ENCODE measurements at places on chromosomes 6 and 20.

- DNase-seq = no peak
Measured at GRCh38 chr6:9612489-9612888, 802.4 kb downstream of the TFAP2A start.

- no peak for DNase-seq
Measured at GRCh38 chr6:30143780-30144179, 7.8 kb downstream of the TRIM40 start.

DNA sequence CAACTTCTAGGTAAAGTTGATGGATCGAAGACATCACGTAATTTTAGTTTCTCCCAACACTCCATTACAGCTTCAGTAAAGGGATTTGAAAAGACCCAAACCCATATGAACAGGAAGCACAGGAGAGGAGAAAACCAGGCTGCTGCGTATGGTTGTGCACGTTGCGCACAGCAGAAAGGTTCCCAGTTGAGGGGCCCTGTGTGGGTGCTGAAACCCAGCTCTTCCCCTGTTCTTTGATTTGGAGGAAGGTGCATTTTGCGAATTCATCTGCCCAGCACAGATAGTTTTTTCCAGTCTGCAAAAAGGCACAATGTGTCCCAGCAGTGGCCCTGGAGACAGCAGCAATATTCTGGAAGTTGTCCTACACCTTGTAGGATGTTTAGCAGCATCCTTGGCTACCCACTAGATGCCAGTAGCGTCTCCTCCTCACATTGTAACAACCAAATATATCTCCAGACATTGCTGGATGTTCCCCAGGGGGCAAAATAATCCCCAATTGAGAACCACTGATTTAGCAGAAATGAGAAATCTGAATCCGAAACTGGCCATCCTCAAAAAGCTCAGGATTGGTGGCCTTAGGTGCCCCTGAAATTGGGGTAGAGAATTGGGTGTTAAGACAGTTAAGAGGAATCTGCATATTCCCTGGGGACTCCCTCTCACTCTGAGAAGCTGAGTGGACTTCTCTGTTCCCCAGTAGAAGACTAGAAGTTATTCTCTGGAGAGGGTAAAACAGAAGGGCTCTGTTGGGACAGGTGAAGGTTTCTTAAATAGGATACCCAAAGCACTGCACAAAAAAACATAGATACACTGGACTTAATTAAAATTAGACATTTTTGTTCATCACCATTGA lies 12.2 kb downstream of the SUN5 start:
- DNase-seq = no peak

DNA sequence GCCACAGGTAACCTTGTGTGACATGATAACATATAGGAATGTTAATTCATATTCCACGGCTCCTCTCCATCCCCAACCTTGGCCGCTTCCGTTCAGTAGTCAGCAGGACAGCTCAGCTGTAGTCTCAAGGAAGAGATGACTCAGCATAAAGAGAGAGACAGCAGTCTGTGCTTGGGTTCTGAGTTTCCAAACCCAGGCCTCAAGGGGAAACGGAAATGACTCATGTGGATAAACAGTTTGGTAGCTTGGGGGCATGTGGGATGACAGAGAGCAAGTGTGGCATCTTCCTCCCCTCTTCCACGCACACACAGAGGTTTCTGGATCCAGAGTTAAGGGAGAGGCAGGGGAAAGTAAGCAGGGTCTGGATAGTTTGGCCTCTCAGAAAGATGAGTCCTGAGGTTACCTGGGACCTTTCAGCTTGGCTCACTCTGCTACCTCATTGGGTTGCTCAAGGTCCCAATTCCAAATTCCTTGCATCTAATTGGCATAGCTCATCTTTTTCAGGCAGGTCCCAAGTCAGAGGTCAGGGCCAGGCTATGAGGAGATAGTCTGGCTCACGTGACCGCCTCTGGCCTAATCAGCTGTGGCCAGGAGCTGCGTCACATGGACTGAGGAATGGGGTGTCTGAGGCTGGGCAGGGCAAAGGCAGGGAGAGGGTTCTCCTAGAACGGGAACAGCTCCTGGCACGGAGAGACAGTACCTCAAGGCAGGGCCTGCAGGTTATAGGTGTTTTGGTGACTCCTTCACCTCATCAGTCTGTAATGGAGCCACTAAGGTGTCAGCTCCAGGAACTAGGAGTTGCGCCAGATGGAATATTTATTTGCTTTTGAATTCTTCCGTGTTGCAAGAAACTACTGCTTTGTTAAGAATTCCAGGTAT lies 36.5 kb upstream of the MLN start:
- DNase-seq = peak; percentile 64

- no peak for DNase-seq
Measured at GRCh38 chr6:30847421-30847970, 36.8 kb upstream of the DDR1 start.

DNA sequence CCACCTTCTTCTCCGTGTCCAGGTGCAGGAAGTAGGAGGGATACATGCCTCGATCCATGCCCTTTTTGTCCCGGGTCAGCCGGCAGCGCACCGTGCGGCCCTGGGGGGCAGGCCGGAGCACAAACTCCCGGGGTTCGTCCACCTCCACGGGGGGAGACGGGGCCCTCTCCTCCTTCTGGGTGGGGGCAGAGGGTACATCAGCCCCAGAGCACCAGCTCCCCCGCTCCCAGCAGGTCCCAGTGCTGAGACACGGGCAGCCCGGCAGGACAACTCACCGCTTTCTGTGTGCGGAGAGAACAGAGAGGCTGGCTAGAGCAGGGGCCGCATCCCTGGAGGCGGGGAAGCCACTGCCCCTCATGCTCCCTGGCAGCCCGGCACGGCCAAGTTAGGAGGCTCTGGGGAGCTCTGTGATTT lies 6.7 kb downstream of the TULP1 start:
- DNase-seq = no peak

DNA sequence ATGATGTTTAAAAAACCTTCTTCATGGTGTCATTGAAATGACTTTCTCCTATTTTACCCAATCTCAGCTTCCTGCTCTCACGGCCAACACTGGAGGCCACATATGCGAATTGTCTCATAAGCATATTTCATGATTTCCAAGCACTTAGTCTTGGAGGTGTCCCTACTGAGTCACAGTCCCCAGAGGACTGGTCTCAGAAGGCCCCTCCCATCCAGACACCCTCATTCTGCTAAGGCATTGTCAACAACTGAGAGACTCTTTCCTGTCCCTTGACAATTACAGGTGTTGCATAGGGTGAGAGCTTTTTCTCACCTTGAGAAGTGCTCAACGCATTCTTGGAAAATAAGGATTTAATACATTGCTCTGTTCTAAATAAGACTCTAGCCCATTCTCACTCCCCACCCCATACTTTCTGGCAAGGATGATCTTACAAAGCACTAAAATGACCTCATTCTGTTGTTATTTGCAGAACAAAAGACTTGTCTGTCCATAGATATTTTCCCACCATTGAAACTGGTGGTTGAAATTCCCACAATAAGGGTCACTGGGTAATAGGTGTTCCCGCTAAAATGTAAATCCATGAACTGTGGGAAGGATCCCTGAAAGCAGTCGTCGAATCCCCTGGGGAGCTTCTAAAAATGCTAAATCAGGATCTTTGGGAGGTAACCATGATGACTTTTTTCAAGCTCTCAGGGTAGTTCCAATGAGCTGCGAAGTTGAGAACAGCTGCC lies 32.3 kb upstream of the SLC22A23 start:
- no peak for DNase-seq

GRCh38 chr20:52054123-52054522 lies 137.5 kb downstream of the ZFP64 start:
- no peak for DNase-seq

DNA sequence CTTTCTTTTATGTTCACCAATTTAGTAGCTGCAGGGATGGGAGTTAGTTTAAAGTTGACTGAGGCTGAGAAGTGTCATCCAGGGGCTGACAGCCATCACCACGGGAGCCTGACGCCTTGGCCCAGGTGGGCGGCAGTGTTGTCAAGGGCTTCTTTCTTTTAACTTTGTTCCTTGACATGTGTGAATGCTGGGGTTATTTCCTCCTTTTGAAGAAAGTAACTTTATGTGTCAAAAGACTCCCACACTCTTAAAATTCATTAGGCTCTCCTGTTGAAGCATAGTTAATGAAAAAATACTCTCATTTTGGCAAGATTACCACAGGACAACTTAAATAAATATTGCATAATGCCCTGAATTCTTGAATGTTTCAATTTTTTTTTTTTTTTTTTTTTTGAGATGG lies 50.0 kb downstream of the SASH1 start:
- no peak for DNase-seq

DNA sequence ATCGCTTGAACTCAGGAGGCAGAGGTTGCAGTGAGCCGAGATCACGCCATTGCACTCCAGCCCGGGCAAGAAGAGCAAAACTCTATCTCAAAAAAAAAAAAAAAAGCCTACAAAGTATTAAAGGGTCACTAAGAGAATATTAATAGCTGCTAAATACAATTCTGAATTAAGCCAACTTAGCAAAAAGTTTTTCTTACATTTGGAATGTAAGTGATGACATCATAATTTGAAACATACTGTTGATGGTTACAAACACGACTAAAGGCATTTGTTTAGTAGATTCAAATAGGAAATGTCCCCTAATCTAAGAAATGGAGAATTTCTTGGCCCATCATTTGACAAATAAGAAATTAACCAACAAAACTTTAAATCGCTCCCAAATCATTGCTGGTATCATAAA lies 282.8 kb downstream of the RNGTT start:
- no peak for DNase-seq

GRCh38 chr6:156068881-156069280 lies 613.2 kb upstream of the NOX3 start:
- DNase-seq = no peak

- DNase-seq = no peak
Measured at GRCh38 chr6:111715321-111715720, 109.6 kb upstream of the TRAF3IP2 start.

DNA sequence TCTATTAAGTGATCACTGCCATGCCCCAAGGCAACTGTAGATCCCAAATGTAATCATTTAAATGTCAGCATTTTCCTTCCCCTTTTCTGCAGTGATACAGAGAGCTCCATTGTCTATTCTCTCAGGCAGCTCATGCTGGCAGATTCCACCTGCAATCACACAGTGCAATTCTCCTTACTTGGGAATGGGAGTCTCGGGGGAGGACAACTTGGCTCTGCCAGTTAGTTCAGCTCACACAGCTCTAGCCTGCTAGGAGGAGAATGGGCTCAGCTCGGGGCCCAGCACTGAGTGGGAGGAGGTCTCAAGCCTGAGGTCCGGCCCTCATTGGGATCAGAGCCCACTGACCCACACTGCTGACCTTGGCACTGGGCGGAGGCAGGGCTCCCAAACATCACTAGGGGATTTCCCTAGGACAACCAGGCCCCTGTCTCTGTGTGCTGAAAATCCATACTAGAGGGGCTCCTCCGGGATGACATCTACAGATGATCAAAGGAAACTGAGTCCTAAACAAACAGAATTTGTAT lies 109.2 kb upstream of the ASF1A start:
- DNase-seq = no peak

DNA sequence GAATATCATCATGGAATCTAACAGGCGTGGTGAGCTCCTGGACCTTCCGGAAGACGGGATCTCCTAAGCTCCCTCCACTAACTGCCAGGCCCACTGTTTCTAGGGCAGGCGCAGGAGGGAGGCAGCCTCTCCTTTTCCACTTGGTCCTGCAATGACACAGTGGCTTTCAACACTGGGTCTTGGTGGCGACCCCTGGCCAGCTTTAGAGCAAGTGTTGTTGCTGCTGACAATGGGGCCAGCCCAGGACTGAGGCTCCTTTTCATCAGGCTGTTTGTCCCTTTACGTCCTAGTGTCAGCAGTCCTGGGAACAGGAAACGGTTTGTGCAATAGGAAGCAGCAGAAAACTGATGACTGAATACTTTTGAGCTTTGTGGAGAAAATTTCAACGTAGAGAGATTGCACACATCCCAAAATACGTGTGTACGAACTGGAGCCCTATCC lies 9.7 kb upstream of the QKI start:
- DNase-seq = no peak

DNA sequence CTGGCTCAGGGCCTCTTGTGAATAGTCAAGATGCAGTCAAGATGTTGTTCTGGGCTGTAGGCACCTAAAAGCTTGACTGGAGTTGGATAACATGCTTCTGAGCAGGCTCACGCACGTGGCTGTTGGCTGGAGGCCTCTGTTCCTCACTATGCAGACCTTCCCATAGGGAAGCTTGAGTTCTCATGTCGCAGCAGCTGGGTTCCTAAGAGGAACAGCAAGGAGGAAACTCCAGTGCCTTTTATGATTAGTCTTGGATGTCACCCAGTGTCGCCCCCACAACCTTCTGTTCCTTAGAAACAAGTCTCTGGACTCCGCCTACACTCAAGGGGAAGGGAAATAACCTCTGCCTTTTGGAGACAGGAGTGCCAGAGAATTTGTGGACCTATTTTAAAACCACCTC lies 210.7 kb downstream of the BCAS1 start:
- DNase-seq = no peak

DNA sequence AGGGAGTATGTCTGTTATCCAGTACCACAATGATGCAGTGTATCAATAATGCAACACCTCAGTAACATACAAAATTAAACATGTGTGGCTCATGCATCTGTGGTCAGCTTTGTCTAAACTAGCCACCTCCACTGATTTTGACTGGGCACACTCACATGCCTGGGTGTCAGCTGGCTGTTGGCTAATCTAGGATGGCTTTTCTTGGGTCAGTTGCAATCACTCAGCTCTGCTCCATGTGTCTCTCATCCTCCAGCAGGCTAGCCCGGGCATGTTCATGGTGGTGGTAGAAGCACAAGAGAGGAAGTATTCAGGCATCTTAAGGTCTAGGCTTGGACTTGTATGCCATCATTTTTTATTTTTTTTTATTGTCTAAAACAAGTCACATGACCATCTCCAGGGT lies 59.3 kb upstream of the JAG1 start:
- no peak for DNase-seq

GRCh38 chr6:134146268-134147033 lies 94.0 kb upstream of the SLC2A12 start:
- DNase-seq = no peak

- DNase-seq = no peak
Measured at GRCh38 chr6:6711832-6712448, 123.4 kb downstream of the LY86 start.

DNA sequence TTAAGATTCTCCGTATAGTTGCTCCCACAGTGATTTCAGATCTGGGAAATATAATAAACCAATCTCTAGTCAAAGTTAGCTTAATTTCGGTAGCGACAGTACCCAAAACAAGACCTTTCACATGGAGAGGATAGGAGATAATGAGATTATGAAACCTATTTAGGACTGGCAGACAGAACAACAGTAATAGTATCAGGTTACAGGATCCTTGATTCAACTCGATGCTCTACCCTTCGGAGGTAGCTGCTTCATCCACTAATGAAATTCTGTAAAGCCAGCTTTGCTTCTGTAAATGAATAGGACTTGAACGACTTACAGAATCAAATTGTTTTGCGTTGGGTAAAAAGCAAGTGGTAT lies 534 bp upstream of the AKIRIN2 start:
- no peak for DNase-seq

- DNase-seq = no peak
Measured at GRCh38 chr20:62012631-62013030, 53.0 kb downstream of the TAF4 start.

- no peak for DNase-seq
Measured at GRCh38 chr20:47289096-47289495, 67.4 kb downstream of the ZMYND8 start.

All from GM12892 (cell line).